H9 (cell line): ENCODE measurements at places on chromosomes 7 and 10. TPM values are rescaled to one million over a fixed set of nuclear protein-coding genes. Genes with fewer than 3 reads are reported as not detected.

- no peak for DNase-seq
Measured at GRCh38 chr10:116254422-116255155, 18.4 kb downstream of the GFRA1 start.

- DNase-seq = no peak
Measured at GRCh38 chr10:58352956-58353610, 18.3 kb downstream of the UBE2D1 start.

DNA sequence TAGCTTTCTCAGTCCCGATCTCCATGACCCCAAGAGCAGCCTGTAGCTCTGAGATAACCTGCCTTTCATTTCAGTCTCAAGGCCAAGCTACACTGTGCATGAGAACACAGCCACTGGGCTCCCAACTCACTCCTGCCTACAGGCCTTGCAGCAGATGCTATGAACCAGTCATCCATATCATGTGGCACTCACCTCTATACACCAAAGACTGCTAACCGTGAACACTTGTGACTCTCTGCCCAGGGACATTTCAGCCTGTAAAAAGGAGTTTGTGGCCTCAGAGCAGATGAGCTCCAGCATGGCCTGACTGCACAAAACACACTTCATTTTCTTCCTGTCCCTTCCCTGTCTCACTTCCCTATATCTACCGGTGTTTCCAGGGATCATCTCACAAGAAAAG is 56.9 kb upstream of the NPY start:
- DNase-seq = no peak

Gene THSD7A
- total RNA-seq = 0.42 and 0.88 TPM in 2 replicates

Gene C10orf67
- not detected in 2 replicates for total RNA-seq

Gene PAX4
- not detected in 2 replicates for total RNA-seq

Gene PLXDC2
- 34.1 and 38.7 TPM in 2 replicates for total RNA-seq
